CD4-positive, alpha-beta T cell treated with Interleukin-1 beta for 1 hour (primary cell): ENCODE measurements at places on chromosomes 16 and 17.

- DNase-seq, result no peak
Measured at GRCh38 chr16:74896389-74897370, 88.2 kb downstream of the WDR59 start.

GRCh38 chr17:12301551-12301950 is 280.9 kb downstream of the MAP2K4 start:
- no peak for DNase-seq

DNA sequence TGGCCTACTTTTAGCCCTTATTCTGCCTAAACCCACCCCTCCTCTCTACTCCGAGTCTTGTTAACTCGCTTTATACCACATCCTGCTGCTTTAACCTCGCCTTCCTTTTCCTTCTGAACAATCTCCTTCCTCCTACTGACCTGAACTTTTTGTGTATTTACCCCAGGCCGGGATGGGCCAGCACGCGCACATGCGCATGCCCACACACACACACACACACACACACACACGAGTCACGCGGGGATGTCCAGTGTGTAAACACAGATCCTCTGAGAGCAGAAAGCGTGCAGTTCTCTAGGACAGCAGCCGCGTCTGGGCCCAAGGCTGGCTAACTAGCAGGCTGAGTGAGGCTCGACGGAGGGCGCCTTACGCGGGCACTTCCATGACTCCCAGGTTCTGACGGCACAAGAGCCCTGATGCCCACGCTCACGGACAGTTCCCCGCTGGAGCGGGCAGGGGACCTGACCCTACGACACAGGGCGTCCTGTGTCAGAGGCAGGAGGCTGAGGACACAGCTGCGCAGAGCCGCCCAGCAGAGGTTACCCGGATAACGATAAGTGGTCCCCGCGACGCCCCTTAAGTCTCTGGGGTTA is 610 bp downstream of the PIK3R5 start:
- peak; percentile 64 for DNase-seq

GRCh38 chr16:966035-966434 is 4.7 kb downstream of the LMF1 start:
- DNase-seq, result no peak

- no peak for DNase-seq
Measured at GRCh38 chr17:1029196-1029921, 32.4 kb downstream of the TIMM22 start.

GRCh38 chr16:65510241-65510640 is 388.4 kb upstream of the CDH11 start:
- no peak for DNase-seq

GRCh38 chr17:73324160-73324475 is 12.3 kb upstream of the CDC42EP4 start:
- no peak for DNase-seq

DNA sequence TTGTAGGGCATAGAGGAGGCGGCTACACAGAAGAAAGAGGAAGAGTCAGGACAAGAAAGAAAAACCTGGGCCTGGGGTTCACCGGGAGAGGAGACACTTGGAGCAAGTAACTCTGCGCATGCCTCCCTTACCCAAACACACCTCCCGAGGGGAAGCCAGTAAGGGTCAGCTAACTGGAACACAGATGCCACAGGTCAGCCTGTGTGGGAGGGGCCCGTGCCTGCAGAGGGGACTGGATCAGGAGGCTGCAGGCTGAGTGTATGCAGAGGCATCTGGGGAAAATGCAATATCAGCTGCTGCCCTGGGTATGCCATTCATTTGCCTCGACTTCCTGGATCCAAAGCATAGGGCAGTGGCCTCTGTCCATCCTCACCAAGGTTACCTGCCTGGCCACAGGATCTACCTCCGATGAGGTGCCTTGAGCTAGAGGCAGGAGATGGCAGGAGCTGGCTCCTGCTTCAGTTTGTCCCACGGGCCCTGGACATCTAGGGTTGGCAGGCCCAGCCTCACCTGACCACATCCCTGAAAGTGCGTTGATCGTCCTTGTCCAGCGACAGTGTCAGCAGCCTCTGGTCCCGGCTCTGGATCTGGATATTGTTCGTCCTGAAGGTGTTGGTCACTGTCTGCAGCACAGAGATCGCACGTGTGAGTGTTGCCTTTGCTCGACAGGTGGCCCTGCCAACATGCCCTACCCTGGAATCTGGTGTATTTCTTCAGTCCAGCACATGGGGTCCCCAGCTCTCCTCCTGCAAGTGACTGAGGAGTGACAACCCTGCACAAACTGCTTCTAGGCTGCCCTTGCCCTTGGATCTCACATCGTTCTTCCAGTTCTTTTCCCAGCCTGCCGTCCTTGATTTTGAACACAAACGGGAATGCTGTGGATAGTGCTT is 4.6 kb upstream of the MFSD6L start:
- DNase-seq, result no peak

- no peak for DNase-seq
Measured at GRCh38 chr16:15648135-15648730, 1.8 kb upstream of the NDE1 start.

DNA sequence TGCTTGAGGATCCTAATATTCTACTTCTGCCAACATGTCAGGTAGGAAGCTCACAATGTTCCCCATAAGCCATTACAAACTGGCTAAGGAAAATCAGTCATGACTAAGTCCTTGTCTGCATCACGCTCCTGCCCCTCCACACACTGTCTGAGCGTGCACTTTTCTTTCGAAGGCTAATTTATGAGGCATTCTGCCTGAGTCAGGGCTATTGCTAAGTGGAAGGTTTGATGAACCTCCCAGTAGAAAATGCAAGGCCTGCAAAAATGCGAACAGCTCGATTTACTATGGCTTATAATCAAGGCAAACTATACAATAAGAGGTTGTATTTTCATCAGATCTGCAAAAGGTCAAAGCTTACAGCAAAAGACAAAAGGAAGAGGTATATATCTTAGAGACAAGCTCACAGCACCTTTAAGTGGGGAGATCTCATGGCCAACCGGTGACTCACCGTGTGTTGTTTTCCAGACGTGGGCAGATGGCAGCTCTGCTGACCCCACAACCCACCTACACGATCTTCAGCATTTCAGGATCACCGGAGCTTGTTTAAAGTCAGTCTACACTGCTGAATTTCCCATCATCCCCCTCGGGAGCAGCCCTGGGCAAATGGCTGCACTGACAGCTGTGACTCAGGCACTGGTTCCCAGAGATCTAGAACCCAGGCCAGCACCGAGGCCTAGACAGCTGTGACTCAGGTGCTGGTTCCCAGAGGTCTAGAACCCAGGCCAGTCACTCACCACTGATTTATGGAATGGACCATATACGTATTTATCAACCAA is 26.1 kb downstream of the MEAK7 start:
- DNase-seq, result no peak

DNA sequence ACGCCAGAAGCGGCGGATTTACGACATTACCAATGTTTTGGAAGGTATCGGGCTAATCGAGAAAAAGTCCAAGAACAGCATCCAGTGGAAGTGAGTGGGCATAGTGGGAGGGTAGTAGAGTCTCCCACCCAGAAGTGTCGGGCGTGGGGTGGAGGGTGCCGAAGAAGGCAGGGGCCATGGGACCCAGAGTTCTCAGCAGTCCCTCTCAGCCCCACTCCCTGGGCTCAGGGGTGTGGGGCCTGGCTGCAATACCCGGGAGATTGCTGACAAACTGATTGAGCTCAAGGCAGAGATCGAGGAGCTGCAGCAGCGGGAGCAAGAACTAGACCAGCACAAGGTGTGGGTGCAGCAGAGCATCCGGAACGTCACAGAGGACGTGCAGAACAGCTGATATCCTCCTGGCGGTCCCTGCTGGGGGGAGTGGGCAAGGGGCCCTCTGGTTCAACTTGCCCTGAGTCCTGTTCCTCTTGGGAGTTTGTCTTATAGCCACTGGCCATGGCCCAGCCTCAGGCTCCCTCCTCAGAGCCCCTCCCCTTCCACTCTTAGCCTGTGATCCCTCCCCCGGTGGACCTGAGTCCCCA is 916 bp downstream of the E2F4 start:
- no peak for DNase-seq

- no peak for DNase-seq
Measured at GRCh38 chr17:63523253-63523855, at the start of gene KCNH6. TSS of gene KCNH6 (plus strand) at chr17:63523358. CDS start at chr17:63523414, 56 bp downstream.

- no peak for DNase-seq
Measured at GRCh38 chr16:49952386-49952785, 72.6 kb upstream of the CNEP1R1 start.

DNA sequence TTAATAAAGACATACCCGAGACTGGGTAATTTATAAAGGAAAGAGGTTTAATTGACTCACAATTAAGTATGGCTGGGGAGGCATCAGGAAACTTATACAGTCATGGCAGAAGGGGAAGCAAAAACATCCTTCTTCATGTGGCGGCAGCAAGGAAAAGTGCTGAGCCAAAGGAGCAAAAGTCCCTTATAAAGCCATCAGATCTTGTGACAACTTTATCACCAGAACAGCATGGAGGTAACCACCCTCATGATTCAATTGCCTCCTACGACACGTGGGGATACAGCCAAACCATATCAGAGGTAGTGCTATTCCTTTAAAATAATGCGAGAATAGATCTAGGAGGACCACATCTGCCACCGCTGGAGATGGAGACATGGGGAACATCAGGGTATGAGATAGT is 9.0 kb downstream of the C16orf54 start:
- no peak for DNase-seq

GRCh38 chr17:78112518-78113471 is 15.8 kb downstream of the TMC6 start:
- DNase-seq, result peak; percentile 79

GRCh38 chr17:38890410-38890746 is 20.5 kb downstream of the LASP1 start:
- no peak for DNase-seq

- DNase-seq, result no peak
Measured at GRCh38 chr17:20084621-20085282, 75.6 kb downstream of the SPECC1 start.

- no peak for DNase-seq
Measured at GRCh38 chr16:54143934-54144571, 142.5 kb downstream of the IRX3 start.

GRCh38 chr16:19165101-19165500 is 2.9 kb upstream of the SYT17 start:
- no peak for DNase-seq

DNA sequence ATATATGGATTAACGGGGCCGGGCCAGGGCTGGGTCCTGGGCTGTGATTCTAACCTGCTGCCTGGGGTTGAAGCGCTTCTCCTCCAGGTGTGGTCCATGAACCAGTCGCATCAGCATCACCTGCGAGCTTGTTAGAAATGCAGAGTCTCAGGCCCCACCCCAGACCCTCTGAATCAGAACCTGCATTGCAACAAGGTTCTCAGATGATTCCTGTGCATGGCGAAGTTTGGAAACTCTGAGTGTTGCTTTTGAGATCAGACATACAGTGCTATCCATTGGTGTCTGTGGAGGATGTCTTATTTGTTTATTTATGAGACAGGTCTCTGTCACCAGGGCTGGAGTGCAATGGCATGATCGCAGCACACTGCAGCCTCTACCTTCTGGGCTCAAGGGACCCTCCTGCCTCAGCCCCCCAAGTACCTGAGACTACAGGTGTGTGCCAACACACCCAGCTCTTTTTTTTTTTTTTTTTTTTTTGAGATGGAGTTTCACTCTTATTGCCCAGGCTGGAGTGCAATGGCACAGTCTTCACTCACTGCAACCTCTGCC is 99.8 kb downstream of the PITPNC1 start:
- DNase-seq, result no peak

GRCh38 chr16:88782454-88783390 is 2.3 kb downstream of the PIEZO1 start:
- DNase-seq, result peak; percentile 17

GRCh38 chr17:27654654-27655524 is 23.9 kb downstream of the LGALS9 start:
- DNase-seq, result peak; percentile 67

DNA sequence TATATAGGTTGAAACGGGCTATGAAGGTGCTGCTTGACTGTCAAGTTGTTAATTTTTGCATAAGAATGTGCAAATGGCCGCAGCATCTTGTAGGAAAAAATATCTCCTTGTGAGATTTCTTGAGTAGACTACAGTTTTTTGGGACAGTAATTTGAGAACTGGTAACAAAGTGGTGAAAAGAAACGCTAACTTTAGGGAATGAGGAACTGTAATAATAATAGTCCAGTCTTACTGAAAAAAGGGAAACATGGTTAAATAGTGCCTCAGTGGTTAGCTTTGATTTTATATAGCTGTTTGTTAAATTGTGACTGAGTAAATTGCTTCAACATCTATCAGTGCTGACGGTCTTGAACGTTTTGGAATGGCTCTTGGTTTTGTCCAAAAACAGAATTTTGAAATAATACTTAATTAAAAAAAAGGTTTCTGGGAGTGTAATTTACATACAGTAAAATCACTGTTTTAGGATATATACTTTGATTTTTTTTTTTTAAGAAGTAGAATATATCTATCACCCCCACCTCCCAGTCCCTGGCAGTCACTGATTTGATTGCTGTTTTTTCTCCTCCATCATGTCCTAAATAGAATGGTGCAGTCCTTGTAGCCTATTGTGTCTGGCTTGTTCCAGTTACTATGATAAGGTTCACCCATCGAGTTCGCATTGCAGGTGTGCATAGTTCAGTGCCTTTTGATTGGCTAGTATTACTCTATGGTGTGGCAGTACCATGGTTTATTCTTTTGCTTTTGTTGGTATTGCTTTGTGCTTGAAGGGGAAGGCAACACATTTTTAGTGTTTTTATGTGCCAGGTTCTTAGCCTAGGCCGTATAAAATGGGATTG is 2.8 kb downstream of the HAPSTR1 start:
- no peak for DNase-seq

- no peak for DNase-seq
Measured at GRCh38 chr17:61076621-61077031, 323.0 kb upstream of the TBX2 start.

DNA sequence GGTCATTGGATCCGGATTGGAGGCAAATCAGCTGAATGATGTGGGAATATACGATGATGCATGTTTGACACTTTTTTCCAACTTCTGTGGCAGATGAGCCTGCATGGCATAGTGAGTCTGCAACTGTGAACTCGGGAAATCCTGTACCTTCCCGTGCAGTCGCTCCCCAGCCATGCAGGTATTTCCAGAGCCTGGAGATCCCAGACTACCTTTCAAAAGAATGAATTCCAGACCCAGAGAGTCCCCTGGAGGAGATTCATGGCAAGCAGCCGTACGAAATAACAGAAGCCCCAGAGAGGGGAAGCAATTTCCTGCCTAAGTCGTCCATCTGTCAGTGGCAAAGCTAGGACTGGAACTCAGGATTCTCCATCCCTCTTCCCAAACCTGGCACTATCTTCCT is 75.7 kb upstream of the FAM20A start:
- DNase-seq, result no peak
